ENCODE measurements at places on chromosomes 1 and 21. TPM values are rescaled to one million over a fixed set of nuclear protein-coding genes. Genes with fewer than 3 reads are reported as not detected.

Gene SFN
- 0.42 TPM for polyA plus RNA-seq

Gene ERICH3
- 0.16 TPM for polyA plus RNA-seq

Gene KCNJ9
- not detected for polyA plus RNA-seq

Gene S100A7A
- polyA plus RNA-seq = not detected

Gene GBP6
- not detected for polyA plus RNA-seq

Gene CRABP2
- 259 TPM for polyA plus RNA-seq

Gene DHCR24
- polyA plus RNA-seq = 17.4 TPM

Gene PADI1
- polyA plus RNA-seq = 0.59 TPM

Gene MAB21L3
- not detected for polyA plus RNA-seq

Gene MSH4
- polyA plus RNA-seq = 0.19 TPM

Gene SLC25A34
- polyA plus RNA-seq = 4.3 TPM

Gene OR2T11
- polyA plus RNA-seq = not detected

Gene NBL1
- polyA plus RNA-seq = 35.3 TPM

Gene AGMAT
- polyA plus RNA-seq = 2.6 TPM

Gene PTPRF
- polyA plus RNA-seq = 49.1 TPM

Gene ASAP3
- polyA plus RNA-seq = 48.9 TPM

Gene SRRM1
- polyA plus RNA-seq = 64.4 TPM

Measured in muscle of back (tissue), 13 donors.